ENCODE measurements at places on chromosomes 5 and 9.

GRCh38 chr9:121654499-121655140 is 3.2 kb downstream of the DAB2IP start:
- no peak for DNase-seq

DNA sequence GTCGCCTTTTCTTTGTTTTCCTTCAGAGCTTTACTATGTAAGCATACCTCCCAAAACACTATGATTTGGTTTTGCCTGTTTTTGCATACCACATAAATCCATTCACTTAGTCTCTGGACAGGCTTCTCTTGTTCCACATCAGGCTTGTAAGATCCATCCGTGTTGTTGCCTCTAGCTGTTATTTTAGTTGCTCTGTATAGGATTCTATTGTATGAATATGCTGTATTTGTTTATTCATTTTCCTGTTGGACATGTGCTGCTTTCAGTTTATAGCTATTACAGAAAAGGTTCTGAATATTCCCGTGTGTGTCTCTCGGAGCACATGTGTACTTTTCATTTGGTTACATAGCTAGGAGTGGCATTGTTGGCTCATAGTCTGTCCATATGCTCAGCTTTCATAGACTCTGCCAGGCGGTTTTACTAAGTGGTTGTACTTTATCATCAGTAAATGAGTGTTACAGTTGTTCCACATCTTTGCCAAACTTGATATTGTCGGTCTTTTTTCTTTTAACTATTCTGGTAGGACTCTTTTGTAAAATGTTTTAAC is 41.8 kb downstream of the NUP214 start:
- peak; percentile 17 for DNase-seq

DNA sequence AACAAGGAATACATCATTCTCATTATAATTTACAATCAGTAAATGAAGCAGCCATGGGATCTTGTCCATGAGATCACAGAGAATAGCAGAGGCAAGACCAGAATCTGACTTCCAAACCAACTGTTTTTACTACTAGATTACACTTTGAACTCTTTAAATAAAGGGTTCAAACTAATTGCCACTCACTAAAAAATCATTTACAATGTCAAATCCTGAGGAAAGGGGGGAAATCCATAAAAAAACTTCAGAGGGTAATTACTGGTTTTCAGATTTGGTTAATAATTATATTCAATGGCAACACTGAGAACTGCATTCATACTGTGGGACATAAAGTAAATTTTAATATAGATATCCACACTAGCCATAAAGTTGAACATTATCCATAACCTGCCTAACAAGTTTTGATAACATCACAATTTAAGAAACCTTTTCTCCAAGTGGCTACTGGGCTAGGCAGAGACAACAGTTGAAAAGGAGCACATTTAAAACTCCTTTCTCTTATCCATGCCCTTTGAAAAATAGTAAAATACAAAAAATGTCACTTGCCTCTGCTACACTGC is 15.9 kb downstream of the PLPP1 start:
- DNase-seq, result no peak

- no peak for DNase-seq
Observed at GRCh38 chr5:36389245-36389644, 87.5 kb upstream of the RANBP3L start.

- DNase-seq, result no peak
Observed at GRCh38 chr5:10367579-10367978, 14.1 kb downstream of the MARCHF6 start.

DNA sequence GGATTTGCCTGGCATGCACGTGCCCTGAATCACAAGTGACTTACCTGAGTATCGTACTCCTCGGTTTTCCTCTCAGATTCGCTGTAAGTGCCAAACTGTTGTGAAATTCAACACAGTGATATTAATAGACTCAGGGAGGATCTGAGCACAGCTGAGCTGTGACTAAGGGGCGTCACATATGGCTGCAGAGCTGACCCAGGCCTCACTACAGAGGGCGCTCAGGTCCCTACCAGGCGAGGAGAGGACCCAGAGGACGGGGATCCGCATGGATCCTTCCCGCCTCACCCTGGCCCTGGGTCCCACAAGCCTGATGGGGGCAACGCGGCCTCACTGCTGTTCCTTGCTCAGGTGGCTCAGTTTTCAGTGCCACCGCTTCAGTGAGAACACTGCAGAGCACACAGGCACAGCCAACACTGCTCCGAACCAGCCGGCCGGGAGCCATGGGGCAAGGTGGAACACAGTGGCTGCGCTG is 20.1 kb downstream of the CLPTM1L start:
- DNase-seq, result no peak

Measured in NCI-H1092 (cell line).